ENCODE measurements at places on chromosomes 6 and 20.

DNA sequence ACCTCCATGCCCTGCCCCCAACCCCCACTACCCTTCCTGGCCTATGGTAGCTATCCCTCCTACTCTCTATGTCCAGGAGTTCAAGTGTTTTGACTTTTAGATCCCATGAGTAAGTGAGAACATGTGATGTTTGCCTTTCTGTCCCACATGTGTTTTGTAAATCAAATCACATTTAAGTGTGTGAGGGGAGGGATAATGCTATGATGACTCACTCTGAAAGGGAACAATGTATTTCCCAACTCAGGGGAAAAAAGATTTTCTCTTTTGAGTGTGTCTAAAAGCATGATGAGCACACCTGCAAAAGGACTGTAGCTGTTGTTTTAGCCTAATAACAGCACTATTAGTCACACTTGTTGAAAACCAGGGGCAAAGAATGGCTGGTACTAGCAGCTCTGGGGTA lies 193.7 kb downstream of the GJA10 start:
- no peak for DNase-seq

DNA sequence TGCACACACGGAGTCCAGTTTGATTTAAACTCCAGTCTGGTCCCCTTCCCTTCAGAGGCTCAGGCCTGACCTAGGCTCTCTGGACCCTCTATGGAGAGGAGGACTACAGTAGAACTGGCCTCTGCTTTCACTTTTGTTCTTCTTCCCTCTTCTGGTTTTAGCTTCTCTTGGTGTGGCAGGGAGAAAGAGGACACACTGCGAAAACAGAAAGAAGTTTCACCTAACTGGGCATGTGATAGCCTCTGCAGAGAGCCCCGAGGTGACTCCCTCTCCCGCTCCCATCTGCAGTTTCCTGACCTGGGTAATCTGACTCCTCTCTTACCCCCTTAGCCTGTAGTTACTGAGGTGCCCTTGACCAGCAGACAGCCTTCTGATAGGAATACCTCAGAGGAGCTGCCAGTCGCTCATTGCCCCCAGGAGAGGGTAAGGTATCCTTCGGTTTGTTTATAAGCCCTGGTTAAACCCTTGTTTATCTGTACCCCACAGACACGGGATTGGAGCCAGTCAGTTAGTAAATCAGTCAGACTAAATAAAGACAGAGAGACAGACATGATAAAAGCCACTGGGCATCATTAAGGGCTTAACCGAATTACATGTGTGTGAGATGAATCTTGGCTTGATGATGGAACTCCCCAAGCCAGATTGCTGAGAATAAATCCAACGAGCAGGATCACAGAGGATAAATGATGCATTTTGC lies 12.0 kb upstream of the DTNBP1 start:
- no peak for DNase-seq

- no peak for DNase-seq
Observed at GRCh38 chr6:111192911-111193555, 105.7 kb downstream of the SLC16A10 start.

- no peak for DNase-seq
Observed at GRCh38 chr6:166775180-166775922, 148.3 kb upstream of the RPS6KA2 start.

- no peak for DNase-seq
Observed at GRCh38 chr6:17269840-17270239, 11.3 kb upstream of the RBM24 start.

DNA sequence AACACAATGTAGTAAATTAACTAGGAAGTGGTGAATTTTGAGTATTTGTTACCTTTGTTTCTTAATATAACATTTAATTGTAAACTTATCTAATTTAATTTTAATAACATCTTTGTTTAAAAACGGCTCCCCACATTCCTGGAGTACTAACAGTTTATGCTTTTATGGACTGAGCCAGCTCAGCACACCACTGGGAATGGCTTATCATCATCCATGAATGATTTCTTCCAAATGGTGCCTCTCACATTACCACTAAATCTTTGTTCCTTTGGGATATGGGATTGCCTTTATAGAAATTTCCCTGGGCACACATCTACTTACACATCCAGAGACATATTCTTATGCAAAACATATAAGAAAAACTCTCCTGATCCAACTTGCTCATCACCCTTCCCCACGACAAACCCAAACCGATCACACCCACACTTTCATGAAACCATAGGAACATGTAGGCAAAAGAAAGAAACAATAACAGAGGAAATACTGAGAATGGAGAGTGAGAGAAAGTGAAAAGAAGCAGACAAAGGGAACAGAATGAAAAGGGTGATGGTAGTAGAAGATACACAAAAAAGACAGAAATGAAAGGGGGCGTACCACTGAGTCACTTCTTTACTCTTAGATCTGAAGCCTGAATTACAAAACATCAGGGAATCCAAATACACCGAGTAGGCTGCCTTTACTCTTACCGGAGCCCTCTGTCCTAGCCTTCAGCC lies 58.5 kb upstream of the KCNK16 start:
- no peak for DNase-seq

DNA sequence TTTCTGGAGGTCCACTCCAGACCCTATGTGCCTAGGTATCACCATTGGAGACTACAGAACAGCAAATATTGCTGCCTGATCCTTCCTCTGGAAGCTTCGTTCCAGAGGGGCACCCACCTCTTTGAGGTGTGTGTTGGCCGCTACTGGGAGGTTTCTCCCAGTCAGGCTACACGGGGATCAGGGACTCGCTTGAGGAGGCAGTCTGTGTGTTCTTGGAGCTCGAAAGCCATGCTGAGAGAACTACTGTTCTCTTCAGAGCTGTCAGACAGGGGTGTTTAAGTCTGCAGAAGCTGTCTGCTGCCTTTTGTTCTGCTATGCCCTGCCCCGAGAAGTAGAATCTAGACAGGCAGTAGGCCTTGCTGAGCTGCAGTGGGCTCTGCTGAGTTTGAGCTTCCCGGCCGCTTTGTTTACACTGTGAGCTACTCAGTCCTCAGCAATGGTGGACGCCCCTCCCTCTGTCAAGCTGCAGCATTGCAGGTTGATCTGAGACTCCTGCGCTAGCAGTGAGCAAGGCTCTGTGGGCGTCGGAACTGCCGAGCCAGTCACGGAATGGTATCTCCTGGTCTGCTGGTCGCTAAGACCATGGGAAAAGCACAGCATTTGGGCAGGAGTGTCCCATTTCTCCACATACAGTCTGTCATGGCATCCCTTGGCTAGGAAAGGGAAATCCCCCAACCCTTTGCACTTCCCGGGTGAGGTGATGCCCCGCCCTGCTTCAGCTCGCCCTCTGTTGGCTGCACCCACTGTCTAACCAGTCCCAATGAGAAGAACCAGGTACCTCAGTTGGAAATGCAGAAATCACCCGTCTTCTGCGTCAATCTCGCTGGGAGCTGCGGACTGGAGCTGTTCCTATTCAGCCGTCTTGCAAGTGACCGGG lies 32.5 kb upstream of the ASCC3 start:
- no peak for DNase-seq

GRCh38 chr20:51176876-51177275 lies 154.0 kb upstream of the KCNG1 start:
- no peak for DNase-seq

GRCh38 chr6:33452496-33452895 lies 1.9 kb upstream of the ZBTB9 start:
- no peak for DNase-seq
